ENCODE measurements at places on chromosomes 6 and 20.

DNA sequence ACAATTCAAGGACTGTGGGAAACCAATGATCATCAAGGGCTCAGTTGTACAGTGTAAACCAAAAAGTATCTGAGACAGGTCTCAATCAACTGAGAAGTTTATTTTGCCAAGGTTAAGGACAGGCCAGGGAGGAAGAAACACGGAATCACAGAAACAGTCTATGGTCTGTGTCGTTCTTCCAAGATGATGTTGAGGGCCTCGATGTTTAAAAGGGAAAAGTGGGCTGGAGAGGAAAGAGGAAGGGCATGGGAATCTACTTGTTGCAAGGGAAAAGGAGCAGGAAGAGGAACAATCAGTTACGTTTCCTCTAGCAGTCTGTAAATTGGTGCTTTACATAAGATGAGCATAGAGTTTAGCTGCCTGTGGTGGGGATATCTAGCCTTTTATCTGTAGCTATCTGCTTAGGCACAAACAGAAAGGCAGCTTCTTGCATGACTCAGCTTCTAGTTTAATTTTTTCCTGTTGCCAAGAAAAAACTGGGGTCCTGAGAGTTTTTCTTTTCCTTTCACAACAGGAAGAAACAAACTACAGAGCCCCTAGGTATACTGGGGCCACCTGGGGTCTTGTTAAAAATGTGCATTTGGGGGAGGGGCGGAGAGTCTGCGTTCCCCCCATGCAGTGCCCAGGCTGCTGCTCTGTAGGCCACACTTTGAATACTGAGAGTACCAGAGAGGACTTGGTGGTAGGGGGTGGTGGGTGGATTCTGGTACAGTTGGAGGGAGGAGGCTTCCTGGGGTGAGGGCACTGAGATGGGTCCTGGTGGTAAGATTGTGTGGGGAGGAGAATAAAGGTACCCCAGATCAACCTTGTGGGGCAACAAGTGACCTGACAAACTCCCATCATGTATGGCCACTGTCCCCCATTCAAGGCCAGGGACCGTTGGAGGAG is 35.3 kb upstream of the EZR start:
- DNase-seq: peak; percentile 35

- no peak for DNase-seq
Measured at GRCh38 chr6:25016014-25016720, 80.4 kb upstream of the RIPOR2 start.

DNA sequence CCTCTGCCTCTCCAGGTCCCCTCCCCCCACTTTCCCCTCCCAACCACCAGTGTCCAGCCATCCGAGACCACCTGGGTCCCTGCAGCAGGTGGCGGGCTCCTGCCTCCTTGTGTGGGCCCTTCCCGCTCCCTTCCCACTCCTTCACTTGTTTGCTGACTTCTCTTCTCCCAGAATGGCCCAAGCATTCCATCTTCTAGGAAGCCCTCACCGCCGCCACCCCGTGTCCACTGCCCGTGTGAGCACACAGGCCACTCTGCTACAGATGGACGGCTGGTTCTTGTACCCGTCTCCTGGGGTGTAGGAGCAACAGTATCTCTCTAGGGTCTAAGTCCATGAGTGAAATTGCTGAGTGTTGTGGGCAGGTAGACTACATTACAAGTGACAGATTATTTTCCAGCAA is 15.0 kb downstream of the BPHL start:
- DNase-seq: no peak

- DNase-seq: peak; percentile 76
Measured at GRCh38 chr20:16476032-16476431, 97.2 kb downstream of the KIF16B start.

- no peak for DNase-seq
Measured at GRCh38 chr6:89604653-89605052, 33.9 kb downstream of the LYRM2 start.

DNA sequence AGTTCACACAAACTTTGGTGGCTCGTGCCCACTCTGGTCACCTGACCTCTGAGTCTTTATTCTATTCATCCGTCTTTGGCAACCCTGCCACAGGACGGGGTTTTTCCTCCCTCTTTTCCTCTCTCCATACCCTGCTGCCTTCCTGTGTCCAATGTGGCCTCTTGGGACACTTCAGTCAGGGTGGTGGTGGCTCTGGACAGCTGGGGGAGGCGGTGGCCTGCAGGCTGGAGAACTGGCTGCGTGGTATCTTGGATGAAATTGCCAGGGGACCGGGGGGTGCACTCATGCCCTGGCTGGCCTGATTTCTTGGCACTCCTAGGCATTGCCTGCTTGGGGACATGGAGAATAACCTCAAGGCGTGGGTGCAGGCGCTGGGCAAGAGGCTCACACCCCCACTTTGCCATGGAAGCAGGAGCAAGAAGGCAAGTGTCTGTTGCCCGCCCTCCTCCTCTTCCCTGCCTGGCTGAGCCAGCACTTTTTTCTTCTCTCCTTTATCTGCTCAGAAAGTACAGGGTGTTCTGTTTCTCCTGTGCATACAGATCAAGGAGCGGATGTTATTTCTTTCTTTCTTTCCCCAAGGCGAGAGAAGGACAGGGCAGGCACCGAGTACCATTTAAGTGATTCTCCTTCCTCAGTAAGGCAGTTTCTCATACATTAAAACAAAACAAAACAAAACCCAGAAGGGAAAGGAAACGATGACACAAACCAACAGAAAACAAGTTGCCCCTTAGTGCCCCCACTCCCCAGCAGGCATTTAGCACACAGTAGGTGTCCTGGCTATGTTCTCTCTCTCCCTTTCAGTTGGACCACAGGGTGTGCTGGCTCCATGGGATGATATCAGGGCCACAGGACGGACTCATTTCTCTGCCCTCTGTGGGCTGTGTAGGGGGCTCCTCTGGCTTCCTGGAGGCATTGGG is 155.5 kb upstream of the RNF24 start:
- DNase-seq: no peak

- DNase-seq: no peak
Measured at GRCh38 chr6:6390849-6391602, 70.6 kb upstream of the F13A1 start.
